Frontal cortex (tissue), 4 donors: ENCODE measurements at places on chromosomes 2 and 18. TPM values are rescaled to one million over a fixed set of nuclear protein-coding genes. Genes with fewer than 3 reads are reported as not detected.

DNA sequence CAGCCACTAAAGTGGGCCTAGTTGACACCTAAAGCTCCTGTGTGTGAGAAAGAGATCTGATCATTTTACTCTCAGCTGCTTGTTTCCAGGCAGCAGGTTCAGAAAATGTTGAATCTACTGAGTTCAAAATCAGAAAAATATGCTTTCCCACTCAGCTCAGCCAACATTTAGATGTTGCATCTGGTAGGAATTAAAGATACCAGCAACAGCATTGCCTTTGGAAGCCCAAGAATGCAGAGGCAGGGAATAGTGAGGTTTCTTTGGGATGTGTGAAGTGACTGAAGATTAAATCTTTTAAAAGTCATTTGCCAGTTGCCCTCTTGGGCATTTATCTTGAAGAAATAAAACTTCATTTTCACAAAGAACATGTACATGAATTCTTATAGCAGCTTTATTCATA, 33.9 kb upstream of the DOCK10 start:
- DNase-seq, result no peak

- no peak for DNase-seq
Measured at GRCh38 chr2:168336786-168337388, 89.5 kb upstream of the STK39 start.

DNA sequence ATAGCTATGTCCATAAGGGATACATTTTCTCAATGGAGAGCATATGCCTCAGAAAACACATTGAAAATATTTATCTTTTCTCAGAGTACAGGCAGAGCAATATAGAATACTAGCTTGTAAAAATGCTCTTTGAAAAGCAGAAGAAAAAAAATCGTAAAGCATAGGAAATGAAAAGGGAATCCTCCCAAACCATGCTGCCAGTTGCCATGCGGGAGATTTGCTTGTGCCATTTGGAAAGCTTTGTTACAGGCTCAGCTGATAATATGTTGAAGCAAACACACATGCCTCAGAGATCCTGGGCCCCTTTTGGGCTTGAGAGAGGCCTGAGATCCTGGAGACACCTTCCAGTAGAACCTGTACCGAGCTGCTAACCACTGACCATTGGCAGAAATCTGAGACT, 697.1 kb downstream of the BCL11A start:
- DNase-seq, result no peak

- DNase-seq, result no peak
Measured at GRCh38 chr2:228469721-228470120, 288.2 kb upstream of the SPHKAP start.

- no peak for DNase-seq
Measured at GRCh38 chr2:211407076-211407475, 850.7 kb downstream of the CPS1 start.

- DNase-seq, result no peak
Measured at GRCh38 chr18:2687390-2688001, 32.0 kb downstream of the SMCHD1 start.

GRCh38 chr2:155630760-155631159, 701.8 kb downstream of the NR4A2 start:
- DNase-seq, result no peak

GRCh38 chr2:236887953-236888793, 197.5 kb upstream of the COPS8 start:
- no peak for DNase-seq

GRCh38 chr2:98484652-98485452, 40.2 kb downstream of the INPP4A start:
- no peak for DNase-seq

GRCh38 chr2:10230499-10230898, 72.2 kb upstream of the HPCAL1 start:
- no peak for DNase-seq

- DNase-seq, result no peak
Measured at GRCh38 chr2:115299199-115299598, 856.8 kb downstream of the DPP10 start.

GRCh38 chr2:117720765-117721164, 93.7 kb upstream of the DDX18 start:
- DNase-seq, result no peak

The B4GALT6 gene
- 7.7 TPM for total RNA-seq

The ARHGEF33 gene
- total RNA-seq, result 2.4 TPM

The QPCT gene
- 22.0 TPM for total RNA-seq

The C2orf74 gene
- 2.9 TPM for total RNA-seq
